ENCODE measurements at places on chromosomes 5 and 9. TPM values are rescaled to one million over a fixed set of nuclear protein-coding genes. Genes with fewer than 3 reads are reported as not detected.
A peak's percentile ranks its signal among the peaks of the same experiment; 100 is the strongest.

DNA sequence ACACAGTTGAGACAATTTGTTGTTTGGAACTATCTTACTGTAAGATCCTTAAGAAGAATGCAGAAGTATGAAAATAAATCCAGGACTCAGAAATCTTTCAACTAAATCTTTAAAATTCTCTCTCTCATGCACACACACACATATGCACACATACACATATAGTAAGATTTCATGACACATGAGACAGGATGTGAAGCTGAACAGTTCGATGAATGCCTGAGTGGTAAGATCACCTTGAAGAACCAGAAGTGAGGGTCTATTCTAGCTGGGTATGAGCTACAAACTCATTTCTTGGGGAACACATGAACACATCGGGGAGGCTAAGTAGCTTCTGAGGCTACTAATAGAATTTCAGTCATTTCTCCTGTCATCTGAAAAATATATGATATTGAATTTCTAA is 153.6 kb downstream of the TMC1 start:
- no peak for DNase-seq

- DNase-seq, result peak; percentile 85
Observed at GRCh38 chr5:53397845-53398244, 82.6 kb upstream of the FST start.

C7 gene
- total RNA-seq, result not detected

IL3 gene
- total RNA-seq, result not detected

GRCh38 chr9:104589626-104590025 is 9.6 kb downstream of the OR13C5 start:
- DNase-seq, result no peak

Data from mammary epithelial cell (primary cell).